HAP-1 (cell line): ENCODE measurements at places on chromosomes 16 and 17.

DNA sequence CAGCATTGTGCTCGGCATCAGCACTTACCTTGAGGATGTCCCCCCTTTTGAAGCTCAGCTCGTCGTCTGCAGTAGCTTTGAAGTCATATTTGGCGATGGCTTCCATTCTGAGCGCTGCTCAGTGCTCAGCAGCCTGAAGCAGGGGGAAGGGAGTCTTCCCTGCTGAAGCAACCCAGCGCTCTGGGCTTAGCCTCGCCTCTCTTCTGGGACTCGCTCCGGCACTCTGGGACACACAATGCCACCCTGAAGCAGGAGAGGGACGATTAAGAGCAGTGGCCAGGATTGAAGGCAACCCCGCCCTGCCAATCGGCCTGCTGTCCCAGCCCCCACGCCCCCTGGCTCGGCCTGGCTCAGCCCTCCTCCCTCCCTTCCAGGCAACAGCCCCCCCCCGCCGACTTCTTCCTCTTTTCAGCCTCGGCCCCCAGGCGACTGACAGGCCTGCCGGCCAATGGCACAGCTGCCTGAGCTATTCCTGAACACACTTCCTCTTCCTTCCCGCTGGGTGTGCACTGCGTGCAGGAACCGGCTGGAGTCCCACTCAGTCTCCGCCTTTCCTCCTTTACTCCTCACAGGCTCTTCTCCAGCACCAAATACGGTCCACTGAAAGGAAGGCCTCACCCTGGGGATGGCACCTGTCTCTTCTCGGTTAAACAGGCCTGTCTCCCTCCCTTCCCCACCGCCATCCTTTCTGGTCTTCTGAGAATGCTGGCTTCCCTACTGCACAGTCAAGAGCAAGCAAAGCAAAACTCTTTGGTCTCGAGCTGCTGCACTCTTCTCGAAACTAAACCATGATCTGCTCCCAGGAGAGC lies 11.8 kb downstream of the GRB2 start:
- DNase-seq: peak; percentile 96

- no peak for DNase-seq
These were observed 719.0 kb downstream of the KCNJ2 start for GRCh38 chr17:70888324-70888723.

GRCh38 chr17:40150276-40150675 lies 9.9 kb downstream of the CASC3 start:
- DNase-seq: no peak

- no peak for DNase-seq
These were observed 18.0 kb downstream of the HS3ST3B1 start for GRCh38 chr17:14318918-14319205.

DNA sequence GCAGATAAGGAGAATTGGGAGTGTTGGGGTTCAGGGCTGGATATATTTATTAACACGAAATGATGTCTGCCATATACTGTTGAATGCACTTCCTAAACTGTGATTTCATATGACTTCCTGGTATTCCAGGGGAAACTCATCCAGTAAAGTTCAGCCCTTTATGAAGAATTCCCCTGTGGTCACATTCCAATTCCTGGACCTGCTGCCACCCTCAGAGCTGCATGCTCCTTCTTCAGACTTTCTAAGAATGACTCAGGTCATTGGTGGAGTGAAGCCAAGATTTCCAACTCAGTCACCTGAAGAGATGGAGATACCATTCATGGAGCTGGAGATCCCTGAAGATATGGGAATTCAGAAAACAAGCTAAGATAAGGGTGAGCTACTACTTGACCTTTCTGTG lies 114.2 kb upstream of the TMEM97 start:
- no peak for DNase-seq

GRCh38 chr16:50626868-50627267 lies 54.2 kb downstream of the SNX20 start:
- no peak for DNase-seq

GRCh38 chr17:48751172-48751571 lies 22.6 kb upstream of the HOXB13 start:
- no peak for DNase-seq

DNA sequence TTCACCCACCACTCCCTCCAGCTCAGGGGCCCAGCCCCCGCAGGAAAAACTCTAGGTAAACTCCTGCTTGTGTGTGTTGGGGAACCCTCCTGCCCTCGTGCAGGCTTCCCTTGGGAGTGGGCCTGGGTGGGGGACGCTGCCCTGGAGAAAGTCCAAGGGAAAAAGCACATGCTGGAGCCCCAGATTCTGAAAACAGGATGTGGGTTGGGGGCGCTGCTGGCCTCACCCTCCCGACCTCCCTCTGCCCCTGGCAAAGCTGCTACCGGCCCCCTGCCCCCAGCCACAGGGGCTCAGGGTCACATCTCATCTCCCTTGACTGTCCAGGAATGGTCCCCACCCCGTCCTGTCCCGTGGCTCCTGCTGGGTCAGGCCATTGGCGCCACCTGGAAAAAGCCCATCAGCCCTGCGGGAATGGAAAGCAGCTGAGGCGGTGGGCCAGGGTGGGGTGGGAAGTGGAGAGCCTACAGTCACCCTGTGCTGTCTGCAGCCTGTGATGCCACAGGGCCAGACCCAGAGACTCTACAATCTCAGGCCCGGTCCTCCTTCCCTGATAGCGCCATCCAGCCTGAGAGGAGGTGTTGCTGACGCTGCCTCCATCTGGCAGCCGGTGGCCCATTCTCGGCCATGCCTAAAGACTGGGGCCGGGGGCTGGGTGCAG lies 2.5 kb upstream of the GJD3 start:
- no peak for DNase-seq

DNA sequence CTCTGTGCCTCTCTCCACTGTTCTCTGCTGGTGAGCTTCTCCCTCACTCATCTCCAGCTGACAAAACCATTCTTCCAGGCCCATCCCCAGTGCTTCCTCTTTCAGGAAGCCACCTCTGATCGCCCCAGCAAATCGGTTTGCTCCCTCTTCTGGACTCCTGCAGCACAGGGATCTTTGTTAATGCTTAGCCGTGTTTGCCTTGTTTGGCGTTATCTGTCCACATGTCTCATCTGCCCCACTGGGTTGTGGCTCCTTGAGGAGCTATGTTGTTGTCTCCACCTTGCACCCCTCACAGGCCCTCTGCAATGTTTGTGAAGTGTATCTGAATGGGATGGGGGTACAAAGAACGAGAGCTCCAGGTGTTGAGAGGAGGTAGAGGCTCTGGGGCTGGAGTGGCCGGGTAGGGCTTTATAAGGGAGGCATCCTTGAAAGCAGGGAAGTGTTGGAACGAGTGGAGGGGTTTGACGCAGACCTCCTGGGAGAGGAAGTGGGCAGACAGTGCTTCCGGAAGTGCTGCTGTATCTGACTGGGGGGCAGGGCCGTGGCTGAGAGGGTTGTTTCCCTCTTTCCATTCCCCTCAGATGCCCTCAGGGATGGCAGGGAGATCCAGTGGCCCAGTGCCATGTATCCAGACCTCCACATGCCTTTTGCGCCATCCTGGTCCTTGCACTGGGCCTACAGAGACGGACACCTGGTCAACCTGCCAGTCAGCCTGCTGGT lies 27.8 kb downstream of the CASKIN2 start:
- DNase-seq: no peak

GRCh38 chr17:18246880-18247612 lies 11.5 kb downstream of the FLII start:
- DNase-seq: peak; percentile 86

DNA sequence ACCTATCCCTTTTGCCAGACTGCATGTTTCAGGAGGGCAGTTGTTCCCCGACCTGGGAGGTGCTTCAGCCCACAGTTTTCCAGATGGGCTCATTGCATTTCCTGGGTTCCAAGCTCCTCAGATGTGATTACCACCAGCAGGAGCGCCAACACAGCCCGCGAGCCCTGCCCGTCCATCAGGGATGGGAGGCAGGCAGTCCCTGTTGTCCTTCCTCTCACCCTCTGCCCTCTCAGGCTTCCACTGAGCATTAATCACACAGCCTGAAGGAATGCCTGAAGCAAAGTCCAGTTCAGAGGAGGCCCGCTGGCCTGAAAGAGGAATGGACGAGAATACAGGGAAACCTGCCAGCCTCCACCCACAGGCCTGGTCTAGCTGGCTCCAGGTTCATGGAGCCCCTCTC lies 256.3 kb upstream of the SDK2 start:
- no peak for DNase-seq

DNA sequence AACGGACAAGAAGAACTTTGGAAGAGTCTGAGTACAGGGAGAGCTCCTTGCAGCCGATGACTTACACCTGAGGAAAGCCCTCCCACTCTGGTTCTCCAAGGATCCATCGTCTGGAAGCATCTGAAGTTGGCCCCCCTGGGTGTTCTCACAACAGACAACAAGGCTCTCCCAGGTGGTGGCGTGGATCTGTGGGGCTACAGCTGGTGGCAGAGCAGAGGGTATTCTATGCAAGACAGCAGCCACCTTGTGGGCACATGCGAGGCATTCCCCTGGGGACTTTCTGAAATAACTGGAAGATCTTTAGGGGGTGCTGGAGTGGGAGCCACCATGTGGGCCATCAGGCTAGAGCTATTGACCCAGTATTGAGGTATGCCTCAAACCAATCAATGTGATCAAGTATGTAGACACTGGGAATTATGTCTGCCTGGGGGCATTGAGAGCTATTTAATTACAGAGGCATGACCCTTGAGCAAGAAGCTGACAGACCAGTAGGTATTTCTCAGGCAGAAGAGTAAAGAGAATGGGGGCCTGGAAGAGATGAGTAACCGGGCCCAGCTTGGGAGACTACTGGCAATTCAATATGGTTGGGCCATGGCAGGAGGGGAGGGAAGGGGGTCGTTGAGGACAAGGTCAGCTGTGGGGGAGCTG lies 6.9 kb upstream of the KRT19 start:
- DNase-seq: no peak

- DNase-seq: no peak
These were observed 31.4 kb downstream of the TEX2 start for GRCh38 chr17:64231567-64232141.

DNA sequence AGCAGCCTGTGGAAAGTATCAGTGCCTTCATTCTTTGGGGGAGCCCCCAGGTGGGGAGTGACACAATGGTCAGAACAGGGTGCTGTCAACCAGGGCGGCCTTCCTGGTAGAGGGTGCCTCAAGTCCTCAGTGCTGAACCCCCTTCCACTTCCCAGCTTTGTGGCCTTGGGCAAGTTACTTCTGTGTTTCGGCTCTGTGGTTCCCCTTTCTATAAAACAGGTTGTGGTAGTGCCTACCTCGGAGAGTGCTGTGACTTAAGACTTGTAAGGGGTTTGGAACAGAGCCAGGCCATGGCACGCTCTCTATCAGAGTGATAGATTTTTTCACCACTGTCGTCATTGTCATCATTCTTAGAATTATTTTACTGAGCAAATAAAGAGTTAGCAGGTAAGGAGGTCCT lies 141.1 kb downstream of the CCDC182 start:
- no peak for DNase-seq

DNA sequence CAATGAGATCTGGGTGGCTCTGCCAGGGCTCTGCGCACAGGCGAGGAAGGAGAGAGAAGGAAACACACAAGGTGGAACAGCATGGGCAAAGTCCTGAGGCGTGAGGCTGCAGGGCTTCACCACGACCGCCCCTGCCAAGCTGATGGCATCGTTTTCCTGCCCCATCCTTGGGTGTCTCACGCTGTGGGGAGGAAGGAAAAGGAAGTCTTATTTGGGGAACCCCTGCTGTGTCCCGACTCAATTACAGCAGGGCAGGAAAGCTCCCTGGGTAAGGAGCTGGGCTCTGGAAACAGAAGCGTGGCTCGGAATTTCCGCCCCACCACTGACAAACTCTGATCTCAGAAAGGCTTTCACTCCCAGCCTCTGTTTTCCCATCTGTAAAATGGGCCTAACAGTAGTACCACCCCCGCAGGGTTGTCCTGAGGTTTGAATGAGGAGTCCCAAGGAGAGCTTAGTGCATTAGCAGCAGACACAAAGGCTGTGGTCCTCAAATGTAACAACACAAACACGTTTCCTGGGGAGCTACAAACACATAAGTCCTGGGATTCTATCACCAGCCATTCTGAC lies 3.2 kb upstream of the CDH5 start:
- no peak for DNase-seq

DNA sequence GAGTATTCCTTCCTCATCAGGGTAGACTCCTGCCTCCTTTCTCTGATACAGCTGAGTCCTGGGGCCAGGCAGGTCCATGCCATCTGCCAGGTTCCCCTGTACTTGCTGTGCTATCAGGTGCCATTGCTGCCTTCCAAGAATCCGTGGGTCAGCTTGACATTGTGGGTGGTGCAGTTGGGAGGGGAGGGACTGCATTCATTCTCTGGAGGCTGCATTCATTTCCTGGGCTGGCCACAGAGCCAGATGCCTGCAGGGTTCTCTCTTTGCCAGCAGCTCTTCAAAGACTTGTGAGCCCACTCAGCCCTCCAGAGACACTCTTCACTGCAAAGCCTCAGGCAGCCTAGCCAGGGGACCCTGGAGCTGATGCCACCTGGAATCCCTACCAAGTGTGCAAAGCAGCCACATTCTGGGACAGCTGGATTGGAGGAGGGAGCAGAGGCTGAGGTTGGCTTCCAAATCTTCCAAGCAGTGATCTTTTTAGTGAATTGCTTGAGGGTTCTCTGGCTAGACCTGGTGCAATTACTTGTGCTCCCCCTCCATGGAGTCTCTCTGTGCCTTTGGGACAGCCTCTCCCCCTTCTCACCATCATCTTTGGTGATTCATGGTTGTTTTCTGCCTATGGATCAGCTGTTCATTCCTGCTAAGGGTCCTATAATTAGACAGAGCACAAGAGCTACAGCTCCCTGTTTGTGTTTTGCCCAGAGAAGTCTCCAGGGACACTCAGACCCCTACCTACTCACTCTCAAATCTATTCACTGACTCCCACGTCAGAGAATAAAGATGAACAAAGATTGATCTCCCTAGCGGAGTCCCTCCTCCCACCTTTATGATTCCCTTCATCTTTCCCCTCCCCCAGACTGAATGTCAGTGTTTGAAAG lies 20.9 kb downstream of the ANKFN1 start:
- no peak for DNase-seq

- DNase-seq: no peak
These were observed 8.8 kb downstream of the TPSG1 start for GRCh38 chr16:1216296-1216619.

DNA sequence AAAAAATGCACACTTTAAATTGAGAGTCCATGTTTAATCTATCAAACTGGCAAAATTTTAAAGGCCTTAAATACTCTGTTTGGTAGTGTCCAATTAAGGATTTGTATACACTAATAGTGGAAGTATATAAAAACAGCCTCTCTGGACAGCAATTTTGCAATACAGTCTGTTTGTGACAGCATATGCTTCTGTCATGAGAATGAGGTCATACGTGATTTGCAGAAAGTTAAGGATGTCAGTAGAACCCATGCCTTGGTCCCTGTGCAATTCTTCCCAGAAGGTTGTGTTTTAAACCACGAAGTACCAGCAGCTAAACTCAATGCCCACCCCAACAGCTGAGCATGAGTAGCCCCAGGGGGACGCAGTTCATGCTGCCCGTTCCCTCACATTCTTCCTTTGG lies 78.4 kb downstream of the AIPL1 start:
- DNase-seq: no peak

DNA sequence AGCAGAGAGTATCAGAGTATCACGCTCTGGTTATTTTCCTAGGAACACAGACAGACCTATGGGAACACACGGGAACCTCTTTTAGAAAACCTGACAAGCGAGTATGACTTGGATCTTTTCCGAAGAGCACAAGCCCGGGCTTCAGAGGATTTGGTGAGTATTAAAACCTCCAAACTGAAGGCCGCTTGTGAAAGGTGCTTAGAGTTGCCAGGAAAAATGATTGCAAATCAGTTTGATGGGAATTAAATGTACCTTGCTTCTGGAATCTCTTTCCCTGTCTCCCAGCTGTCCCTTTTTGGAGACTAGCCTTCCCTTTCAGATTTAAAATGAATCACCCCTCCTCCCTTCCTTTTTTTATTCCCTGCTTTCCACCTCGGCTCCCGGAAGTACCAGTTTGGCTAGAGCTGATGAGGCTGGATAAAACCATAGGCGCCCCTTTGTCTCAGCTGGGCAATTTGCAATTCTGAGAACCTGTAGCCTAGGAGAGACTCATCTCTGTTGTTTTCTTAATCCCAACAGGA lies 27.3 kb downstream of the KAT7 start:
- peak; percentile 82 for DNase-seq
